ENCODE measurements at places on chromosomes 12 and 14.

DNA sequence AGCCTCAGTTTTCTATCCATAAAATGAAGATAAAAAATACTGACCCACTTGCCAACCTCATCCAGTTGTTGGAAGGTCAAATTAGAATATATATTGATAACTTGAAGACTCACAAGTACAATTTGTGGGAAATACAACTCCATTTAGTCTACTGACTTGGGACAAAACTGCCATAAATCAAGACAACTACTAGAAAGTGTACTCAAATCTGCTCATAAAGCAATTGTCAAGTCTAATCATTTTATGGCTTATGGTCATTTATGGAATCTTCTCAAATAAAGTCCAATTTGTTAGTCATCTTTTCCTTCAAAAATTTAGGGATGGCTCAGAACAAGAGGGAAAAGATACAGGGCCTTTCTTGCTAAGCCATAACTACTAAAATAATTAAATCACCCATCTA is 7.0 kb downstream of the BTG1 start:
- no peak for DNase-seq

DNA sequence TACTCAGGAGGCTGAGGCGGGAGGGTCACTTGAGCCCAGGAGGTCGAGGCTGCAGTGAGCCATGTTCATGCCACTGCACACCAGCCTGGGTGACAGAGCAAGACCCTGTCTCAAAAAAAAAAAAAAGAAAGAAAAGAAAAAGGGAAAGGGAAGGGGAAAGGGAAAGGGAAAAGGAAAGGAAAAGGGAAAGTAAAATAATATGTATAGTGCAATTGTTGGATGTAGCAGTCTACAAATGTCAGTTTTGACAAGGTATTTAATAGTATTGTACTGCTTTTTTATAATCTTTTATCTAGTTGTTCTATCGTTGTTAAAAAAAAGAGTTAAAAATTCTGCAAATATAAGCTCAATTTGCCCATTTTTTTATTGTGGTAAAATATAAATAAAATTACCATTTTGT is 67.3 kb downstream of the SLC2A13 start:
- DNase-seq, result no peak

- DNase-seq, result no peak
These were observed 1304.5 kb downstream of the AACS start for GRCh38 chr12:126369487-126370463.

- no peak for DNase-seq
These were observed 82.7 kb downstream of the KTN1 start for GRCh38 chr14:55662752-55663151.

GRCh38 chr14:86521843-86522242 is 991.9 kb downstream of the FLRT2 start:
- DNase-seq, result no peak

GRCh38 chr14:21414137-21414631 is 30.4 kb upstream of the SUPT16H start:
- no peak for DNase-seq

GRCh38 chr14:69606258-69607184 is 4.9 kb upstream of the SUSD6 start:
- no peak for DNase-seq

- DNase-seq, result peak; percentile 3
These were observed 2.0 kb upstream of the ART4 start for GRCh38 chr12:14845350-14845750.

- no peak for DNase-seq
These were observed 293.2 kb downstream of the PAWR start for GRCh38 chr12:79397609-79398008.

- DNase-seq, result no peak
These were observed 57.7 kb downstream of the HMGA2 start for GRCh38 chr12:65881965-65882413.

GRCh38 chr12:116708826-116709756 is 28.8 kb downstream of the SPRING1 start:
- DNase-seq, result peak; percentile 86

DNA sequence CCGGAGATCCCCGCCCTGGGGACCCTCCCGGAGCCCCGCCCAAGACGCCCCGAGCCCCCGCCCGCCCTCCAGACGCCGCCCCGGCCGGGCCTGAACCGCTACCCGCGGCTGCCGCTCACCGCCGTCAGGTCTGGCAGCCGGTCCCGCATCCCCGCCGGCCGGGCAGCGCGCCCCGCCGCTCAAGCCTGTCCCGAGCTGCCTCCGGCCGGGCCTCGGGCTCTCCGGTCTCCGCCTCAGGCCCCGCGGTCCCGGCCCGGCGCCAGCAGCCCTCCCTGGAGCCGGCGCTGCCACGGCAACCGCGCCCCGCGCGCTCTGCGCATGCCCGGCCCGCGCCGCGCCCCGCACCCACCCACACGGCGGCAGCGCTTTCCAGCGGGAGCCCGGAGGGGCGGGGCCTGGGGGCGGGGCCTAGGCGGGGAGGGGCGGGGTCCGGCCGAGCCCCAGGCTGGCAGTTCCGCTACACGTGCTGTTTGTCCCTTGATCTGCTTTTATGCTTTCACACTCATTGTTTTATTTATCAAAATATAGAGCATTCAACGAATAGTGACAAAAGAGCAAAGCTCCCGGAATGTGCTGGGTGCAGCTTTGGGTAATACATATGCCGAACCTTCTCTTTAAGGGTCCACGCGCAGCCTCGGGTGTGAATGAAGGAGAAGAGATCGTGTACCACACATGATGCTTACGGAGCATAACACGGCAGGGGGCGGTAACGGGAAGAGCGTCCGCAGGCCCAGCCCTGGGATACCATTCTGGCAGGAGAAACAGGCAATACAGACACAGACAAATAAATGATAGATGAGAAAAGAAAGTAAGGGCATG is at the start of gene STX2:
Gene STX2 (minus strand): TSS at position 300 of the 819 bp plus-strand sequence. CDS start 151 bp downstream, at position 149.
- peak; percentile 66 for DNase-seq

DNA sequence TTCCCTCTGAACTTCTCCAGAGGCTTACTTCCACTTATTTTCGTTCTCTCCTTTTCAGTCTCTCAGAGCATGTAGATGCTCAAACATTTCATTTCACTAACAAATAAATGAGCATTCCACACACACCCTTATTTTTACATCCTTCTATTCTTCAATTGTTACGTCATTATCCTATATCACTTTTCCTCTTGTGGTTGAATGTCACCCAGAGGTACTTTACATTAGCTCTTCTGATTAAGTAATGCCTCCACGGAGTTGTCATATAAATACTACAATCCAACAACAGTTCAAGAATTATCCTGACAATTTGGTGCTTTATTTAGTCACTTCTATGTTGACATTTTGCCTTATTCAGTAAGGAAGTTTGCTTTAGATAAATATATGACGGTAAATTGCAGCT is 18.4 kb downstream of the FAR2 start:
- no peak for DNase-seq

Measured in DMS153 (cell line).